Forelimb muscle (tissue), 1 donor: ENCODE measurements at places on chromosomes 4 and X.

DNA sequence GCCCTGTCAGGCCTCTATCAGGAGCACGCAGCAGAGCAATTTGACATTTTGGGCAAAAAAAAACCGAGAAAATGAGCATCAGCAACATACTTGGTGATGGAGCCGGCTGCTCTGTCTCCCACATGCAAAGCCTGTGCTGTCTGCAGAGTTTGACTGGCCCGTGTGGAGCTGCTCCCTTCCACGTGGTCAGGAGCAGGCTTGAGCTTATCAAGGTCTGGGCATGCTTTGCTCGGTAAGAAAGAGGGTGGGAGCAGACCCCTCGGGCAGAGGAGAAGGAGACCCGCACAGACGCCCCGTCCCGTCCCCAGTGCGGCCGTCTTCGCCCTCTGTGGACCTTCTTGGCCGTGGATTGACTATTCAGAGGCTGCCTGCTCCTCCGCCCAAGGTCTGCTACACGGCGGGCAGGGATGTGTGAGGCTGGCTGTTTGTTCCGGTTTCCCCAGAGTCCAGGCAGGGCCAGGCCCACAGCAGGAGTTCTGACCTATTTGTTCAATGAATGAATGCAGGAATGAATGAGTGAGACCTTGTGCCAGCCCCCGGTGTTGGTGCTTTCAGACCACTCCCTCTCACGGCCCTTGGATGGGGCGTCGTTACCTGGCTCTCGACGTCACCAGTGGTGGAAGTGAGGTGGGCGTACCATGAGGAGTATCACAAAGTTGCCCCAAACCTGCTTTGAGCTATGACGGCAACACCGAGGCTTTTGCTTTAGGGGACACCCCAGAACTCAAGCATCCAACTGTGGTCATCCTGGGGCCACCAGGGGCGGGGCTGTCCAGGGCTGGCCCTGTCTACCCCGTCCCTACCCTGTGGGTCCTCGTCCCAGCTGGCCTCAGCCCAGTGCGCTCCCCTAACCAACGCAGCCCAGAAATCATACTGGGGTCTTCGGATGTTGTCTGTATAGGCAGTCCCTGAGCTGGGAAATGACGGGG, 54.7 kb upstream of the ADRA2C start:
- DNase-seq = no peak

- DNase-seq = no peak
Measured at GRCh38 chr4:8181844-8182243, 17.2 kb upstream of the SH3TC1 start.

DNA sequence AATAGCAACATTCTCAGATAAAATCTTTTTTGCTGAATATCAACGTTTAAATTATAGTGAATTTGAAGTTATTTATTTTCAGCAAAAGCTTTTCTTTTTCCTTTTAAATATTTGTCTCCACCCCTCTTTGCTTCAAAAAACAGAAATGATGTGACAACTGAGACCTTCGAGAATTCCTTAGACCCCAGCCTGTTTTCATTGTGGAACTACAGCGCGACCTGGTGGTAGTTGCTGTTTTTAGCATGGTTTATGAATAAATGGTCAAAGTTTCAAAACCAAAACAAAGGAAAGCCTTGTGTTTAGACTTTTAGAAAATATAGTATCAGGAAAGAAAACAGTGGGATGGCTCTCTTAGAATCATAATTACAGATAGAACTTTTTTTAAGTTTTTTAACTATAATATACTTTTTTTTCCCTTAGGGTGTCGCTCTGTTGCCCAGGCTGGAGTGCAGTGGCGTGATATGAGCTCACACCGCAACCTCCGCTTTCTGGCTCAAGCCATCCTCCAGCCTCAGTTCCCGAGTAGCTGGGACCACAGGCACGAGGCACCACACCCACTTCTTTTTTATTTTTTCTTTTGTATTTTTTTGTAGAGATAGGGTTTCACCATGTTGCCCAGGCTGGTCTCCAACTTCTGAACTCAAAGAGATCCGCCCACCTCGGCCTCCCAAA, 26.8 kb upstream of the TMEM184C start:
- peak; percentile 47 for DNase-seq

DNA sequence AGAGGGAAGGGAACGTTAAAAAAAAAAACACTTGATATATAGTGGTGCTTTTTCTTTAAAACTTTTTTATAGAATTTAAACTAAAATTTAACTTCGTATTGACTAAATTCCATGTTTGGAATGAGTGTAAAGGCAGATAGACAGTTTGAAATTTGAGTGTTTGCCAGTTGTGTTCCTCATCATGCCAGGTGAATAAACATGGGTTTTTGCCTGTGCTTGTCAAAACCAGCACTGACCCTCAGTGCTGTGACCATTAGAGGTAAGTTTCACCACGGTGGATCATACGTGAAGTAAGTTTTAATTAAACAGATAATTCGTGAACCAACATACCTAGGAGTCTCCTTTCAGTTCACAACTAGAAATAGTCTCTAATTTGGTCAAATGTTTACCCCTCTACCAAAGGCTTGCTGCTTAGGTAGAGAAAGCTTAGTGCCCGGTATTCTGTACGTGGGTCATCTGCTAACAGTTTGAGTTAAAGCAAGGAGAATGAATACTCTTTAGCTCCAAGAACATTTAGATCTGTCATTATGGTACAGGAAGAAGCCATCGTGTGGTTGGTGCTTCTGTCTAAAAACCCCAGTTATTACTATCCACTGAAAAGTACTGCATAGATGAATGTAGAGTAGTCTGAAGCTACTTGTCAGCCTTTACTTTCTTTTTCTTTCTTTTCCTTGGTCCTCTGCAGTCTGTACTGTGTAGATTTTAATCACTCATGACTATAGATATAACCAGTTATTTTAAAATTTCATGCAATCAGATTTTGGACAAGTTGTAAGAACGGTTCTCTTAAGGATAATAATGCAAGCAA, 32.7 kb downstream of the KIAA0232 start:
- DNase-seq = no peak

GRCh38 chrX:152601848-152602616, 35.7 kb upstream of the GABRQ start:
- DNase-seq = no peak

DNA sequence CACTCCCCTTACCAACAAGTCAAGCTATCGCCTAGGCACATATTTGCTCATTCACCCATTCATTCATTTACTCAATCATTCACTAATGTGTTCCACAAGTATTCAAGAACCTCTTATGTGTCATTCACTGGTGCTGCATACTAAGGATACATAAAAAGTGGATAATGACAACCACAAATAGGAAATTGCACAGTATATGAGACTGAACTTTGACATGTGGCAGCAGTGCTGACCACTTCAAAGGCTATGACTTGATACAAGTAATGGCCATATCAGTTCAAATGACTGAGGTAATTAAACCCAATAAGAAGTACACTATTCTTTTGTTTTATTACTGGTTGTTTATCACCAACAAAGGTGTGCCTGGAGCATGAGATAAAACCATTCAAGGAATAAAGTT, 282.5 kb downstream of the KLHL13 start:
- no peak for DNase-seq

DNA sequence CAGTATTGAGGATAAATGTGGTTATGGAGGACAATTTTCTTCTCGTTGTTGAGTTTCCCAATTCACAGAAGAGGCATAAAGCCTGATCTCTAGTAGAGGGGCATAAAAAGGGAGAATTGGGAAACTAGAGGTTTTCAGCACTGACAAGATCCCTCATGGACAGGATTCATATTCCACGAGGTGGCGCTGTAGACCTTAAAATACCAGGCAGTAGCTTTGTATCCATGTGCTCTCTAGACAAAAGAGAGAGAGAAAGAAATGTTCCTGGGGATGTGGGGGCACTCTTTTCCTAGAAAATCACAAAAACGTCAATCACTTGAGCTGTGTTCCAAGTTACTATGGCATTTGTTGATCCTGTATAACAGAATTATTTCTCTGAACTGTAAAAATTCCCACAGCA, 128.3 kb downstream of the MAGEE1 start:
- no peak for DNase-seq

- DNase-seq = no peak
Measured at GRCh38 chrX:17861489-17862011, 452 bp upstream of the RAI2 start.

- DNase-seq = peak; percentile 32
Measured at GRCh38 chrX:136694431-136695087, 46.6 kb downstream of the CD40LG start.

DNA sequence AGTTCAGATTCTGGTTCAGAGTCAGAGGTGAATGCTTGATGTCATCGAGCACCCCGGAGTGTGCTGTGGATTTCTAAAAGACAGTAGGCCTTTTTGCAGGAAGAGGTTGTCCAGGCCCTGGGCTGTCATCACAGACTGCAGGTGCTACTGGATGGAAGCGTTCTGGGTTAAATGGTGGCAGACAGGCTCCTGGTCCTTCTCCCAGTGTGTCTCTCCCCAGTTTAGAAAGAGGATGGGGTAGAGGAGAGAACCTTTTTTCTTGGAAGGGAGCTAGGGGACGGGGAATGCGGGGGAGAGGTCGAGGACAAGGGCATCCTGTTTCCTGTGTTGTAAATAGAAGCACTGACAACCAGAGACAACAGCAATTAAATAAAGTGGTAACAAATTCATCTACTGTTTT, 102.3 kb upstream of the NUDT6 start:
- DNase-seq = no peak

- DNase-seq = no peak
Measured at GRCh38 chr4:56743550-56743949, 62.5 kb upstream of the HOPX start.

DNA sequence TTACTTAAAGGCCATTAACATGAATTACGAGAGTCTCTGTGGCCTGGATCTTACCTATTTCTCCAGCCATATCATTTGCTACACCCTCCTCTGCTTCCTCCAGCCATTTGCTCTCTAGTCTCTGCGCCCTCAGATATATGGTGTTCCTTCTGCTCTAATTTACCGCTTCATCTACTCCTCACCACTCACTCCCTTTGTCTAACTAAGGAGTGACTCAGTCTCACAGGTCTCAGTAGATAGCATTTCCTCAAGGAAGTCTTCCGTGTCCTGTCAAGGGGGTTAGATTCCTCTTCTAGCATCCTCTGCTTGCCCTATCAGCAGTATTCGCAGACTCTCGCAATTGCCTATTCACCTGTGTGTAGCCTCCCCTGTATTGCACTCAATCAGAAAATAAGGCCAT, 892.1 kb upstream of the INTU start:
- DNase-seq = no peak

DNA sequence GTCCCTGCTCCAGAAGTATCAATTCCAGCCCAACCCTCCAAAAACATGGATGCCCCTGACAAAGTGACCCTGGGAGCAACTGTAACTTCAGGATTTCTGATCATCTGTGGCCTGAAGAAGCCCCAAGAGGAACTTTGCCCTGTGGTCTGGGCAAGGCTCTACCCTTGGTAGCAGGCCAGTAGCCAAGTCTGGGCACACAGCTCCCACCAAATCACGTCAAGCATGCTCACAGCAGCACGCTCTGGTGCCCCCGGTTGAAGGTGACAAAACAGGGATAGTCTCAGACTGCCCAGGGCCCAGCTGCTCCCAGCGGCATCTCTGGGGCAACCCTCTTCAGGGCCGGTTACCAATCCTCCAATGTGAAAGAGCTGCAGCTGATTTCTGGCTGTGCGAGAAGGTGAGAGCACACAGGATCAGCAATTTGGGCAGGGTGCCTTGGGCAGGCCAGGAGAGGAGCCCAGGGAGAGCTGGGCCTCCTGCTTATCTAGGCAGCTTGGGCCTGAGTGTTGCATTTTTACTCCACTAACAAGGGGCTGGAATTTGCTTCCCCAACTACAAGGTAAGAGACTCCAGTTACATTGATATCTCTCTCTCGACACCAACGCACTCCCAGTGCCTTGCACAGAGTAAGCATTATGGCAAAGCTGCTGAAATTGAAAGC, 418.1 kb downstream of the BCOR start:
- no peak for DNase-seq

GRCh38 chrX:120749141-120749846, 119.4 kb upstream of the C1GALT1C1 start:
- no peak for DNase-seq

DNA sequence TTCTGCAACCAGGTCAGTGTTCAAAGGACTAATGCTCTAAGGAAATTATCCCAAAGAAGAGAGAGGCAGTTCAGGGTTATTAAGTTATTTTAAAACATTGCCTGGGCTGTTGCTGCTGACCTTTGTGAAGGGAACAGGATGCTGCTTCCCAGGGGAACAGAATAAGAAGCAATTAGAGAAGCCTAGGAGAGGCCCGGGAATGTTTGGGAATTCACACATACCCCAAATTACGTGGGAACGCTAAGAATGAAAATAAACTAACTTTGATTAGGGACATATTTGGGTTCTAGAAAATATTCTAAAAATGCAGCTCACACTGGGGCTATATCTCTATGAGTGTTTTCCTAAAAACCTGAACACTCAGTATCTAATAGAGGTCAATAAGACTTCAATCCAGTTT, 243.1 kb upstream of the FTHL17 start:
- DNase-seq = no peak

DNA sequence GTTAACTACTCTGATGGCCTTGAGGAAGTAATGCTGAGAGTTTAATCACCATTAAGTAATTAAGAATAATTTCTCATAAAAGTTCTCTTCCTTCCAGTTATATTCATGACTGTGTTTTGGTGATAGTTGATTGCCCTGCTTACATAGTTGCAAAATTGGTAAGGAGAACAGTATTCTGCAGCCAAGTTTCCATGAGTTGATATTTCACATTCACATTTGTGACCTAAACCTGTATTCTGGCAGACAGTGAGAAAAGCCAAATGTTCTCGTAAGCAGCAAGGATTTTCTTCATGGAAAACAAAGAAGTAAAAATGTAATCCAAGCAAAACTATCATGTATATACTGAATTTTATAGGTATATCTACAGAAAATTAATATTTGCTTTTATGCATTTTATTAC, 187.8 kb upstream of the NUDT6 start:
- DNase-seq = peak; percentile 74

GRCh38 chrX:132058975-132059374, 35.9 kb downstream of the STK26 start:
- DNase-seq = no peak

DNA sequence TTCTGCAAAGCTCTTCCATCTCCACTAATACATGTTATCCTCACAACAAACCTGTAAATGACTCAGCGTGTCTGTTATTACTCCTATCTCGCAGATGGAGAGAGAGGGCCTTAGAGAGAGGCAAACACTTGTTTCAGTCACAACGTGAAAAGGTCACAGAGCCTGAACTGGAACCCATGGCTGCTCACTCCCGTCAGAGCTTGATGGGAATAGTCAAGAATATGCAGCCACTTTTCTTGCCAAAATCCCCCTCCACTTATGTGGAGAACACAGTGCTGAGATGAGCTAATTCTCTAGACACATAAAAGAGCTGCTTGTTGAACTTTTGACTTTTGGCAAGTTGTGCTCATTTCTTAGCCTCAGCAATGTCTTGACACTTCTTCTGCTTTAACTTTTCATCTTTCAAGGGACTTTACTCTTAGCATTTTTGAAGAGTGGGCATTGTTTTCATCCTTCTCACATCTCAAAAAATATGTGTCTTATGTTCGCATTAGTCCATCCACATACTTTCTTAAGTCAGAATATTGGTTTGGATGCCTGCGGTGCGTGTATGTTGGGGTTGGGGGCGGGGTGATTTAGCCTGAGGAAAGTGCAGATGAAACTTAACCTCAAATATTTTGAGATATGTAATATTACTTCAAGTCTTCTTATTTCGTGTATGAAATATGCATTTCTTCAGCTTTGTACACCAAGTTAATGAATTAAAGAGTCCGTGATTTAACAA, 69.2 kb downstream of the SYNPO2 start:
- DNase-seq = no peak
